Activated T-helper 1 cell treated with anti-CD3 and anti-CD28 coated beads, Interleukin-12 subunit alpha, Interleukin-12 subunit beta, Interleukin-2, Interleukin-4 antibody, amounts not matched to agents 30 ng/mL and 10 ng/mL and 1 ng/mL, durations not matched to agents 14 hours and 24 hours and 36 hours (primary cell): ENCODE measurements at places on chromosomes 6 and 20. TPM values are rescaled to one million over a fixed set of nuclear protein-coding genes. Genes with fewer than 3 reads are reported as not detected.

GRCh38 chr6:37272834-37273566 is 15.1 kb upstream of the TMEM217 start:
- DNase-seq, result no peak

GRCh38 chr6:137150072-137150471 is 23.4 kb downstream of the IL22RA2 start:
- DNase-seq, result no peak

The BTN1A1 gene
- total RNA-seq, result not detected in 2 replicates

DNA sequence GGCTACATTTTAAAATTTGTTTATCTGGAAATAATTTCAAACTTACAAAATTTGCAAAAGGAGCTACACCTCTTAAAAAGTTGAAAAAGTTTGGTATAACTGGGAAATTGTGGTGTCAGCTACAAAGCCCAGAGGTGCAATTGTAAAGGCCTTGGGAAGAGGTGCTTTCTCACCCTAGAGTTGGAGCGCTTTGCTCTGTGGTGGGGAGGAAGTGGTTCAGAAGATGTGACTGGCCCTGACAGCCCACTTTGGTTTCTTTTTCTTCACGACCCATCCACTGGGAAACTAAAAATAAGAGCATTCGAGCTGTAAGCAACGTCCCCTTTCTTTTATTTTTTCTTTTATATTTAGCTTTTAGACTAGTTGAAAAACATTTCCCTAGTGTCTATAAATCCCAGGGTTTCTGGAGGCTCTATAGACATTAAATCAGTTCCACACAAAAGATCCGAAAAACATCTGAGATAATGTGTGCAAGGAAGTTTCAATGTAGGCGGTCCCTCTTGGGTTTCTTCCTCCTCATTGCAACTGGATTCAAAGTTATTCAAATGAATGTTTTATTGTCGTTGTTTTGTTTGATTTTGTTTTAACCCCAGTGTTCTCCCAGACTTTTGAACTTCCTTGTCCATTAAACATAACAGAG is 397.8 kb downstream of the KIF16B start:
- DNase-seq, result no peak

DNA sequence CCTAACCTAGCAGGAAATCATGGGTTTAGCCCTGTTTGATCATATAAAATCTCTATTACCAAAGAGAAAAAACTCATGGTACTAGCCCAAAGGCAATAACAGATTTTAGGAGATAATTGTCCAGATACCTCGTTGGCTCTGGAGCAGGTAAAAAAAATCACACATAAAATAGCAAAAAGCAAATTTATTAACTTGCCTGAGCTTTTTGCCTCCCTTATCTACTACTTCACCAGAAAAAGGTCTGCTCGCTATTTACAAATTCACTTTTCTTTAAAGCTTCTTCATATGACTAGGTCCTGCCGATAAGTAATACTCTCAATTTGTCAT is 82.4 kb downstream of the GJA10 start:
- DNase-seq, result no peak

- DNase-seq, result no peak
Observed at GRCh38 chr6:100230115-100230952, 234.4 kb downstream of the SIM1 start.

GRCh38 chr20:9576695-9577094 is 62.3 kb downstream of the LAMP5 start:
- DNase-seq, result no peak

DNA sequence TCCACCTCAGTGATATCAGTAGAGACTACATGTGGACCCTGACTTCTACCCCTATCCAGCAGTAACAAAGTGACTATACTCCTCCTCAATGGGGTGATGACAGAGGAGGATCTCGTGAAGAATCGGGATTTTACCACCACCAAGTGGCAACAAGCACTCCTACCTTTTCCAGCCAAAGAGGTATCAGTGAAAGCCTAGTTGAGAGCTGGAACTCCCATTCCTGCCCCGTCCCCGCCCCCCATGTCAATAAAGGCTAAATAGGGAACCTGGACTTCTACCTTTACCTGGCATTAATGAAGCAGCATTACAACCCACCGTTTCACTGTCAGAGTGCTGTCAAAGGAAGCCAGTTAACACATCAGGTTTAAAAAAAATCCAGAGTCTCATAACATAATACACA is 45.3 kb downstream of the RNF24 start:
- DNase-seq, result no peak

The CYP39A1 gene
- not detected in 2 replicates for total RNA-seq

GRCh38 chr6:106547601-106548453 is 81.5 kb downstream of the RTN4IP1 start:
- no peak for DNase-seq

DNA sequence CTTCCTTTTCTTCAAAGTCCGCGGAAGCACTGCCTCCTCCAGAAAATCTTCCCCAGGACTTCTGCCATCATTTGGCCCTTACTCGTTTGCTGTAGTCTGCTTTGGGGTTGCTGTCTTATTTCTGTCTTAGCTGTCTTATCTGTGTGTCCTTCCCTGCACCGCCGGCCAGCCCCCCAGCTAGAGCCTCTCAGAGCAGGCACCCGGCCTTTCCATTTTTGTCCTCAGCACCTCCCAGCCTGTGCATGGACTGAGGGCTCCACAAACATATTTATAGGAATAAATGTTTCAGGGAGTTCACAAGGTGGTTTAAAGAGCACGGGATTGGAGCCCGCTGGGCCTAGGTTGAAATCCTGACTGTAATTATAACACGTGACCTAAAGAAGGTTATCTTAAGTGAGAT is 8.1 kb downstream of the GLP1R start:
- DNase-seq, result no peak

The SLC44A4 gene
- 0.12 TPM in 1 of 2 replicates, not detected in the other for total RNA-seq

GRCh38 chr6:42123379-42124103 is 18.9 kb downstream of the C6orf132 start:
- DNase-seq, result no peak

DNA sequence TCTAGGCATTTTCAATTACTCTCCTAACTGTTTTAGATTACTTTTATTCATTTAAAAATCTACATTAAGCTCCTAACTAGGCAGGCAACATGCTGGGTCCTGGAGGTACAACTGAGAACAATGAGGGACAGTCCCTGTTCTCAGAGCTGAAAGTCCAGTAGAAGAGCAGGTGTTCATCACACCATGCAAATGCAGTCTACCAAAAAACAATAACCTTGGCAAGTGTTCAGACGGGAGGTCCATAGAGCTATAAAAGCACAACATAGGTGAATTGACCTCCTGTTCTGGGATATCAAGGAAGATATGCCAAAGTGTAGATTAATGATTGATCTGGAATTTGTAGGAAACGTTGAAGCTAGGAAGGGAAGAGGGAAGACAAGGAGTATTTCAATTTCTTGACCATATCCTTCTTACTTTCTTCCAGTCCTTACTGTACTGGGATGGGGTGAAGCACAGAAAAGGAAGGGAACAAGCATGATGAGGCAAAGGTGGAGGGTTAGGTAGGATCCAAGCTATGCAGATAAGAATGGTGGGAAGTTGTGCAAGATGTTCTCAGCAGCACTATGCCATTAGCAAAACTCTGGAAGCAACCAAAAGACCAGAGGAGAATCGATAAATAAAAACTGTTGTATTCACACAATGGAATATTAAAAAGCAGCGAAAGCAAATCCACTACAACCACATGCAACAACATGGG is 485.7 kb upstream of the JARID2 start:
- DNase-seq, result no peak

DNA sequence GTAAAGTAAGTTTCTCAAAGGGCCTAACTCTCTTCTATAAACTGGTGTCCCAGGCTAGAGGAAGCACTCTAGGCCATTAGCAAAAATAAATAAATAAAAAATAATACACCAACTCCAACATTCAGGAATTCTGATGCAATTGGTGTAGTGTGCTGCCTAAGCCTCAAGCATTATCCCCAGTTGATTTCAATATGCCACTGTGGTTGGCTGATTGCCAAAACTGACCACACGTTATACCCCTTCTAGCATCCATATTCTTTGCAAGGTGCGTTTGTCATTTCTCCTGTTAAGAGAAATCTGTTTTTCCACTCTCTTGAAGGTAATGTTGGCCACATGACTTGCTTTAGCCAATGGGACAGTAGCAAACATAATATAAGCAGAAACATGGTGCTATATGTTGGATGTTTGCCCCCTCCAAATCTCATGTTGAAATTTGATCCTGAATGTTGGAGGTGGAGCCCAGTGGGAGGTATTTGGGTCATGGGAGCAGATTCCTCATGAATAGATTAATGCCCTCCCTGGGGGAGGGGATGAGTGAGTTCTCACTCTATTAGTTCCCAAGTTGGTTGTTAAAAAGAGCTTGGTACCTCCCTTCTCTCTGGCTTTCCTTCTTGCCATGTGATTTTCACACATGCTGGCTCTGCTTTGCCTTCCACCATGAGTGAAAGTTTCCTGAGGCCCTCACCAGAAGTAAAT is 71.9 kb upstream of the PLCB4 start:
- DNase-seq, result no peak

The RAMACL gene
- total RNA-seq, result 0.29 and 0.42 TPM in 2 replicates

- DNase-seq, result no peak
Observed at GRCh38 chr6:121006024-121006423, 328.3 kb downstream of the TBC1D32 start.

DNA sequence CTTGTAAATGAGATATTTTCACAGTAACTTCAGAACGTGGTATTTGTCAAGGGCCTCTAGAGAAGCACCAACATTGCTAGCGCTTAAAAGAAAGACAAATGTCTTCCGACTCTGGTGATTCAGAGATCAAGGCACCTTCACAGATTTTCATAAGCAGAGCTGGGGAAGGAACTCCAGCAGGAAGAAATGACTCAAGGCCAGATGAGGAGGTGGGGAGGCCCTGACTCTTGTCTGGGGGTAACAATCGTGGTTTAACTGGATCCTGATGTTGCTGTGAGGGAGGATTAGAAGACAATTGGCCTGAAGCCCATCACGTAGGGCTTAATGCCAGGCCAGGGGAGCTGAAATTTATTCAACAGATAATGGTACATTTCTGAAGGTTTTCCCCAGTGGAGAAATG is 122.9 kb upstream of the QKI start:
- no peak for DNase-seq

- DNase-seq, result no peak
Observed at GRCh38 chr20:32661820-32662528, 11.8 kb downstream of the C20orf203 start.

DNA sequence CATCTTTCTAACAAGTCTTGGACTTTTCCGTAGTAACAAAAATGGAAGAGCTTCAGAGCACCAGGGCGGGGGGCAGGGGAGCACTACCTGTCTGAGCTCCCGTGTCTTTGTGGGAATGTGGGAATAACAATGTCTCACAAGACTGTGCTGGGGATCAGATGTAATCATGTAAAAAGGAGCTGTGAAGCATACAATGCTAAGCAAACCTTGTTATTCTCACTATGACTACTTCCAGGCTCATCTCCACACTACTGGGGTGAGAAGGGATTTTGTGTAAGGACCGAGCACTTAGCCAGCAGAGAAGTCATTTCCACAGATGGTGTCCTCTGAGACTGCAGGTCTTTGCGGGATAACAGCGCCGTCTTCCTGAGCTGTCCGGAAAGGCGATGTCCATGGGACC is 27.1 kb downstream of the PRR18 start:
- DNase-seq, result no peak

- DNase-seq, result no peak
Observed at GRCh38 chr6:138278326-138278725, 60.0 kb upstream of the PBOV1 start.

DNA sequence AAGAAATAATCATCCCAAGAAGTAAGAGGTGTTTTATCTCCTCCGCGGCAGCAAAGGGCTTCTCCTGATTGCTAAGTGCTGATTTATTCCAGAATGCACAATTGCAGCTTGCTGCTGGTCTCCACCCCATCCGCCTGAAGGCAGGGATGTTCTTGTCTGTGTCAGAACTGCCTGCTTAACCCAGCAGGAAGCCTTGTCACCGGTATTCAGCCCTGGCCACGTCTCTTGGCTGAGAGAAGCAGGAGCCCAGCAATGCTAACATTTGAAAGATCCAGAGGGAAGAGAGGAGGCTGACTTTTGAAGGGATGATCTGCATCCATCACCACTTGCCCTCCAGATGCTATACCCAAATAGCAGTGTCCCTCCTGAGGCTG is 4.2 kb downstream of the SCML4 start:
- peak; percentile 25 for DNase-seq
